ENCODE measurements at places on chromosomes 6 and 20.

DNA sequence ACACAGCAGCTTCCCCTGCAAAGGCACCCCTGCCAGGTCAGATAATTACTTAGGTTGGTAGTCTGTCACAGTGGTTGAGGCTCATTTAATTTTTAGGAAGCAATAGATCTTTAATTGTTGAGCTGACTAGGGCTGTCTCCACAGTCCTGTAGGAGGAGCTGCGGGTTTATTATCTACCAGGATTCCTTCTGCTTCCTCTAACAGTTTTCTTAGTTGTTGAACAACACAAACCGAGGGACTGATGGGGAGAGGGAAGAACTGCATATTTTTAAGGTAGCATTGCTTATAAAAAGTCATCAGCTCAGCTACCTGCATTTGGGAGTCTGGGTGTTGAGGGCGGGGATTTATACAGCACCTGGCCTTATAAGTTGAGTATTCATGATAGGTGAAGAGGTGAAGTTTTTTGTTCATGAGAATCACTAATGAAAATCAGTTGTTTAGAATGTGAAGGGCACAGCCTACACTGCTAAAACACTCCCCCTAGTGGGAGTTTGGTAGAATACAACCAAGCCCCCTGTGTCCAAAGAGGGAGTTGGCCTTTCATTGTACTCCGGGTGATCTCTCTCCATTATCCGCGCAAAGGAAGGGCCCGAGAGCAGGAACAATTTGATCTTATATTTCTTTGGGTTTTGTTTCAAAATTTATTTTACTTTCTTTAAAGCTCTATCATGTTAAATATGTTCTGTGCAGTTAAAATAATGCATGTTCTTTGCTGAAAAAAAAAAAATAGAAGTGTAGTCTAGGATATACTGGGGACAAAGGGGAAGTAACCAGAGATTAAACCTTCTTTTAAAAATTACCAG is 69.6 kb downstream of the SSR1 start:
- peak; percentile 10 for DNase-seq

GRCh38 chr20:35952480-35953386 is 1.6 kb downstream of the SCAND1 start:
- DNase-seq: no peak

GRCh38 chr6:108838101-108838717 is 10.0 kb upstream of the ARMC2 start:
- no peak for DNase-seq

DNA sequence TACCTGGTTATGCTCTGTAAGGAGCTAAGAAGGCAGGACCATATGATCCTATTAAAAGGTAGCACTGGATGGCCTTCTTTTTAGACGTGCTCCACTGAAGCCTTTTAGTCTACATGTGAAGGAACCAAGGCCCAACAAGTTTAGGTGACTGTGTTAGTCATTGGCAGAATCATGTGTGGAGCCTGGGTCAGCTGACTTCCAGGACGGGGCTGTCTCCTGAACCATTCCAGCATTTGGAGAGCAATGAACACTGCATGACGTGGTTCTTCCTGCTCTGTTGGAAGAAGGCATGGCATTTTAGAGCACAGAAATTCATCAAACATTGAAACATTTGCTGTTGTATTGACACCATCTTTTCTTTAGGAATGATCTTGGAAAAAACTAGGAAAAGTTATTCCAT is 87.8 kb upstream of the TIAM2 start:
- DNase-seq: no peak

- DNase-seq: no peak
Observed at GRCh38 chr20:53097371-53097770, 125.2 kb downstream of the TSHZ2 start.

DNA sequence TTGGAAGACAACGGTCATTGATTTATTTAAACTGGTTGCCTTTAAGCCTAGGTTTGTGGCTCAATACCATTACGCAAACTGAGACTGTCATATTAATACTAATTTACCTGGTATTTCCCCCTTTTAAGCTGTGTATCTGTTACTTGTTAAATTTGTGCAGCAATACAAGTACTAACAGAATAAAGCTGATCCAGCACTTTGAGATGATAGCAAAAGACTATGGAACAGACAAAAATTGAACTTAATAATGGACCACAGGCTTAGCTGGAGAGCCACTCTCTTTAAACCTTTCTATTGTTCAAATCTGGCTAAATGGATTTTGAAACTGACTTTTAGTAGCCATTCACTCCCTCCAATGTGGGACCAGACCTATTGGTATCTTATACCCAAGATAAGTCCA is 6.2 kb upstream of the CENPW start:
- no peak for DNase-seq

GRCh38 chr6:14423330-14423729 is 305.8 kb downstream of the CD83 start:
- no peak for DNase-seq

GRCh38 chr6:26539071-26539615 is 977 bp downstream of the HMGN4 start:
- no peak for DNase-seq

- no peak for DNase-seq
Observed at GRCh38 chr6:111761783-111762312, 111.4 kb downstream of the FYN start.

DNA sequence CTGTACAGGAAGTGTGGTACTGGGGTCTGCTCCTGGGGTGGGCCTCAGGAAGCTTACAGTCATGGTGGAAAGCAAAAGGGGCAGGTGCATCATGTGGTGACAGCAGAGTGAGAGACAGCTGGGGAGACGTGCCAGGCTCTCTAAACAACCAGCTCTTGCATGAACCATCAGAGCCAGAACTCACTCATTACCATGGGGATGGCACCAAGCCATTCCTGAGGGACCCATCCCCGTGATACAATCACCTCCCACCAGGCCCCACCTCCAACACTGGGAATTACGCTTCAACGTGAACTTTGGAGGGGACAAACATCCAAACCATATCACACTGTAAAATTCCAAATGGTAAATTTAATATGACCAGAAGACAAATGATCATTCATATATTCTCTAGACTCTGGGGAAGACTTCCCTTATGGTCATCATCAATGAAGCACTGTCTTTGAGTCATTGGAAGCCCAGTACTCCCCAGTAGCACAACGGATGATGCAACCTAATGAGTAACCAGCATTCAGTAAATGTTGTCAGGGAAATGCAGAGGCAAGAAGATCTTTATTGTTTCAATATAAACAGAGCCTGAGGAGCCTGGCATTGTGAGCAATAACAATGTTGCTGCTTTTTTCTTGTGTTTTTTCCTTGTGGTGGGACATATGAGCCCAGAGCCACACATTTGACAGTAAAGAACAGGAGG is 48.2 kb upstream of the RALY start:
- no peak for DNase-seq

DNA sequence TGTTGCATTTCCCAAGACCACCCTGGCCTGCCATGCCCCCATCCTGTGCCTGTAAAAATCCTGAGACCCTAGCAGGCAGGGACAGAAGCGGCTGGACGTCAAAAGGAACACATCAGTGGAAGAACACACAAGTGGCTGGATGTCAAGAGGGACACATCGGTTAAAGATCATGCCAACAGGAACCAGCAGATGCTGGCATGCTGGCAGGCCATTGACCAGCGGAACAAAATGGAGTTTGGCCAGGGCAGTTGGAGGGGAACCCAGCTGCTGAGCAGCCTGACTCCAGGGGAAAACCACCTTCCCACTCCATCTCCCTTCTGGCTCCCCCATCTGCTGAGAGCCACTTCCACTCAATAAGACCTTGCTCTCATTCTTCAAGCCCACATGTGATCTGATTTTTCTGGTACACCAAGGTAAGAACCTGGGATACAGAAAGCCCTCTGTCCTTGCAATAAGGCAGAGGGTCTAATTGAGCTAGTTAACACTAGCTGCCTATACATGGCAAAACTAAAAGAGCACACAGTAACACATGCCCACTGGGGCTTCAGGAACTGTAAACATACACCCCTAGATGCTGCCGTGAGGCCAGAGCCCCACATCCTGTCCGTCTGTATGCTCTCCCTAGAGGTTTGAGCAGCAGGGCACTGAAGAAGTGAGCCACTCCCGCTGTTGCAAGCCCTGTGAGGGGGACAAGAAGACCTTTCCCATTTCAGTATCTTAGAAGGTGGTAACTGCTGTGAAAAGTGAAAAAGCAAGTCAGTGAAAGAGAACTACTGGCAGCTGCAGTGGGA is 4.2 kb upstream of the TSBP1 start:
- DNase-seq: no peak

DNA sequence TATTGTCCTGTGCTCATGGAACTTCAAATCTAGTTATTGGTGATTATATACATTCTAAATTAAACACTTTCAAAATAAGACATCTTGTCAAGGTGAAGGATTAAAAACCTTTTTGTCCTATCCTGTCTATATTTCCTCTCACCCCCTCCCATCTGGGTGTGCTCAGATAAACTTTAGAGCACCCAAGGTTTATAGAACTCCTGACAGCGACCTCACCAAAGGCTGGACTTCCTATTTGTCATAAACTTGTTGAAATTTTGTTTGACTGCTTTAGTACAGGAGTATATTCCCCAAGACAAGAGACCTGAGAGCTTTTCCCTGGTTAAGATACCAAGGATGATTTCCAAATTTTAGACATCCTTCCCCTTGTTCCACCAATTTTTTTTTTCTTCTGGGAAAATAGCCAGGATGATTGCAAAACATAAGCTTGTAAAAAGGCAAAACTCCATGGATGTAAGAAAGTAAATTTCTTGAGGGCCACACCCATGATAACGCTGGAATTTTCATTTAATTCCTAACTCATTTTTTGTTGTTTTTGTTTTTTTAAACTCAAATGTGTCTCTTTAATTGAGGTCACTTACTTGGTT is 33.0 kb downstream of the CARMIL1 start:
- no peak for DNase-seq

DNA sequence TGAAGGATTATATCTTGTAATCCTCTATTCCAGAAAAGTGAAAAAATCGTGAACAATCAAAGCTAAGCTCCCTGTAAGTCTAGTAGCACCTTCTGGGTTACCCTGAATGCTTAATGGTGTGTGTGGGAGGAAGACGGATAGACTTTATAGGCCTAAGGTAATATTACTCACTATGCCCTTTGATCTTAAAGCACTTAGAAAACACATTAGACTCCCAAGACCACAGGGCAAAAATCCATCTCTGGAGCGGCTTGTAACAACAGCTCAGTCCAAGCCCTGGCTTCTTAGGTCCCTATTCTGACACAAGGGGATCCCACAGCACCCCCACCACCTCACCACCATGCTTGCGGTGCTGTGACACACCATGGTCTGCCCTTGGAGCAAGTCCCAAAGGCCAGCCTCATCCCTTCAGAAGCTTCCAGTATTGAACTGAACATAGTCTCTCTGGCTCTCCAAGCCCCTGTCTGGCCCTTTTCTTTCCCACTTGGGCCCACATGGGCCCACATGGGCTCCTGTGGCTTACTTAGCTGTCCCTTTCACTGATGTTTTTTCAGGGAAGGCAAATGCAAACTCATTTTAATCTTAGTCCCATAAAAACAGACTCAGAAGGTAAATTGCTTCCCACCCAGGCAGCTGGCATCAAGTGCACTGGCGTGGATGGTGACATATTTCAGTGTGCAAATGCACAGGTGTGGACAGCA is 28.3 kb downstream of the C6orf132 start:
- no peak for DNase-seq

- DNase-seq: no peak
Observed at GRCh38 chr6:141641951-141642350, 490.8 kb upstream of the GJE1 start.

DNA sequence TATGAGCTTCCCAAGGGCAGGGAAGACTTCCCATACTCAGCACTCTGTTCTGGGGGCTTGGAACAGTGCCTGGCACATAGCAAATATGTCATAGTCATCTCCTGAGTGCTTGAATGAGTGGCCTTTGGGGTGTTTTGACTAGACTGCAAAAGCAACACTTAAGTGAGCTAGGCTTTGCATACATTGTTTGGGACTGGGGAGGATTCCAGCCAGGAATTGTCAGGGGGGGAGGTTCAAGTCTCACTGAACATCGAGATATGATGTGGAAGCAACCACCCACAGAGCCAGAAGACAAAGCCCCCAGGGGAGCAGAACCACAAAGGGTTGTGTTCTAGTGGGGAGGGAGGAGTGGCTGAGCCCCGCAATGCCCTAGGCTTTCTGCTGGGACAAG is 98.4 kb downstream of the SYCP2 start:
- DNase-seq: no peak

DNA sequence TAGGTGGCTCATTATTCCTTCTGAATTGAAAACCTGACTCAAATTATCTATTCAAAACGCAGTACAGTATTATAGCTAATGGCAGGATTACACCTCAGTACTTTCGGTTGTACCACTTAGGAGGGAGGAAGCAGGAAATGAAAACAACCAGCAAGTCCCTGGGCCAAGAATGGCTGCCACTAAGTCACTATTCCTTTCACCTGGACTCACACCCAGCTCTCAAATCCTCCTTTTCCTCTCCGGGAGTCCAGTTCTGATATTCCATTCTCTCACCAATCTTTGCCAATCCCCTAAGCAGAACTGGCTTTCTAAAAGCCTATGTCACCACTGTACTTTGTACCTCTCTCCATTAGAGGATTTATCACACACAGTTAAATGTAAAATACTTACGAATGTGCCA is 20.6 kb downstream of the TMEM242 start:
- DNase-seq: no peak

GRCh38 chr20:39849664-39850063 is 839.4 kb downstream of the MAFB start:
- DNase-seq: no peak

GRCh38 chr6:106098383-106099234 is 12.5 kb downstream of the PRDM1 start:
- DNase-seq: peak; percentile 39

DNA sequence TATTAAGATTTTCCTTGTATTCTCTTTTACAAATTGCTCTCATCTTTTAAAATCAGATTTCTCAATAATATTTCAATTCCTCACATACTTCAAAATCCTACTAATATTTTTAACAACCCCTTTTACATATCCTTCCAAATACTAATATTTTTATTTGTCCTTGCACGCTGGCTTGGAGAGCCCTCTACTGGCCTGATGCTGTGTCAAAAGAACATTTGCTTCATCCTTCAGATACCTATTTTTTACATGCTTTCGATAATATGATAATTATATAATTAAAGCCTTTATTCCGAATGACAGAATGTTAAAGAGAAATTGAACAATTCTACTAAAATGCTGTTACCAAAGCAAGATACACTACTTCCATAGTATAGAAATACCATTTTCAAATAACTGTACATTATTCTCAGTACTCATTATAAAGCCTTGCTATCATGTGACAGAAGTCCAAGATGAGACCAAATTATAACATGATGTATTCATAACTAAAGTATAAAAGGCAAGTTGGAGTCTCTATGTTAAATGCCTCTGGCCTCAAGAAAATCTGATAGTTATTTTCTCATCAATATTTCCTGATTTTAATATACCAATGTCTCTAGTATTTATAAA is 39.0 kb upstream of the PLN start:
- DNase-seq: no peak

DNA sequence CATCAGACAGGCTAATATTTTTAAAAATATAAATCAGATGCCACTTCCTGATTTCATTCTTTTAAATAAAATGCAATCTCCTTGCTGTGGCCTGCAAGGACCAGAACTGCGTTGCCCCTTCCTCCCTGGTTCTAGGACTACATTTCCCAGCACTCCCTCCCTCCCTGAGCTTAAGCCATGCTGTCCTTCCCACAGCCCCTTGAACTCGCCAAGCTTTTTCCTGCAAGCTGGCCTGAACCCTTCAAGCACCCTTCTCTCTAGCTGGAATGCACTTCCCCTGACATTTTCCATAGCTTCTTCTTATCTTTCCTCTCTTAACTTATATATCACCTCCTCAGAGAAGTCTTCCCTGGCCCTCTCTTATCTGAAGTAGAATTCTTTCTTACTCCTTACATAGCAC is 6.1 kb upstream of the DOK5 start:
- no peak for DNase-seq

- DNase-seq: no peak
Observed at GRCh38 chr6:2630359-2630758, 120.4 kb downstream of the MYLK4 start.
